ENCODE measurements at places on chromosomes 5 and 9. TPM values are rescaled to one million over a fixed set of nuclear protein-coding genes. Genes with fewer than 3 reads are reported as not detected.

DNA sequence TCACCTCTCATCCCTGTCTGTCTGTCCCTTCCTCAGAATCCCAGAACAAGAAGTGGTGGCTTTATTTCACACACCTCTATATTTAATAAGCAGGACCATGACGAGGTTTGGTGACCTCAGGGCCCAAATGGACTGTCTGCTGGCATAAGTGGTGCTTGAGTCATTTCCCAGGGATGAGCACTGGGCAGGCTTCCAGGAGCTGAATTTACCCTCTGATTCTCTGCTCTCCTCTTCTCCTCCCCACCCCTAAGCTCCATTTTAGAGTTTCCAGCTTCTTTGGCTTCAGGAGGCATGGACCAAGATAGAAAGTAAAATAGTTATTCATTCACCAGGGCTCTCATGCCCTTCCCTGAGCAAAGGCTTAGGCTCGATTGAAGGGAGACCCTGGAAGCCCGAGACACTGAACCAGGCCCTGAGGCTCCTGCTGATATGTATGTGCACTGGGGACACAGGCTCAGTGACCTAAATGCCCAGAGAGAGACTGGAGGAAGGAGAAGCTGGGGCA is 69.1 kb downstream of the PPARGC1B start:
- DNase-seq: peak; percentile 50

DNA sequence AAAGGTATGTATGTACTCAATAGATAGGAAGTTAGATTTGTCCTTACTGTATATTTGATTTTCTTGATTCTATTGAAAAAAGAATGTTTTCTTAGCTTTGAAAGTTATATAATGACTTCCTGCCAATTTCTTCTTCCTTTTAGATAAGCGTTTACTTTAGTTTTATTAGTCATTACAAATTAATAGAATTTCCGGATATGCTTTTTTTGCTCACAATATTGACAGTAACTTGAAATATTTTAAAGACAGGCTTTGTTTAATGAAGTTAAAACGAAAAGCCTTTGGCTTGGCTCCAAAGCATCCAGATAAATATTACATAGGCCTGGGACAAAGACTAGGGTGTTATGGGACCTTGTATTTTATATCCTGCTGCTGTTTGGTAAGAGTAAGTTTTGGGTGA is 49.5 kb downstream of the CWC27 start:
- no peak for DNase-seq

- no peak for DNase-seq
Observed at GRCh38 chr5:137379555-137380286, 119.4 kb downstream of the SPOCK1 start.

- DNase-seq: no peak
Observed at GRCh38 chr9:108783731-108784495, 71.9 kb downstream of the ACTL7B start.

GRCh38 chr5:80764786-80765185 is 110.0 kb upstream of the DHFR start:
- DNase-seq: no peak

DNA sequence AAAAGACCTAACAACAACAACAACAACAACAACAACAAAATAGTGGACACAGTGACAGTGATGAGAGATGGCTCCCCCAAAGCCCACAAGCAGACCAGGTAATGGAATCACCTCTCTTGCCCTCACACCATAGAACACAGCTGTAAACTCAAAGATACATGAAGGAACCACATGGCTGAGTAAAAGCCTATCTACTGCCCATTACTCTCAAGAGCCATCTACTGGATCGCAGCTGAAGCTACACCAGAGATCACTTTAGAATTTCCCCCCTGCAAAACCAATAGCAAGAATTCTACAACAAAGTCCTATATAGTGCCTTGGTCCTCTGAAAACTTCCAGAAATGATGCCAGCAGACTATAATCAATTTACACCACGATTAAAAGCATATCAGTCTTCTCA is 1537.6 kb upstream of the CDH9 start:
- no peak for DNase-seq

- no peak for DNase-seq
Observed at GRCh38 chr9:108588246-108588645, 267.5 kb downstream of the ACTL7B start.

- no peak for DNase-seq
Observed at GRCh38 chr5:39185761-39186160, 33.6 kb downstream of the FYB1 start.

- DNase-seq: no peak
Observed at GRCh38 chr9:104835161-104835560, 71.2 kb downstream of the NIPSNAP3B start.

- peak; percentile 35 for DNase-seq
Observed at GRCh38 chr5:96483878-96484277, 50.8 kb upstream of the PCSK1 start.

GRCh38 chr5:11704916-11705315 is 199.3 kb downstream of the CTNND2 start:
- no peak for DNase-seq

GRCh38 chr5:159459951-159460538 is 129.8 kb upstream of the IL12B start:
- no peak for DNase-seq

DNA sequence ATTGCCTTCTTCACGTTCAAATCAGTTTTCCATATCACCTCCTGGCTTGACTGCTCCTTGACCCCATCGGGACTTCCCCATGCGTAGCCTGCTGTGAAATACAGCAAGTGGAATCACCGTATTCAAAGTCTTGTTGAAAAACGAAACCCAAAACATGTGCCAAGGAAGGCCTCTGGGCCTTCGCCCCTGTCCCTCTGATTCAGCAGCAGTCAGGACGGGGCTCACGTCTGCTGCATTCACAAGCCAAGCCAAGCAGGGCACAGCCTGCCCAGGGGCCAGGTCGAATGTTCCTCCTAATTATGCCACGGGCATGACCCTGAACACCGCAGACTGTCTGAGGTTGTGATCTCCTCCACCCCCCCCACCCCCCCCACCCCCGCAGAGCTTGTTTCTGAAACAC is 960 bp upstream of the CTNND2 start:
- DNase-seq: no peak

DNA sequence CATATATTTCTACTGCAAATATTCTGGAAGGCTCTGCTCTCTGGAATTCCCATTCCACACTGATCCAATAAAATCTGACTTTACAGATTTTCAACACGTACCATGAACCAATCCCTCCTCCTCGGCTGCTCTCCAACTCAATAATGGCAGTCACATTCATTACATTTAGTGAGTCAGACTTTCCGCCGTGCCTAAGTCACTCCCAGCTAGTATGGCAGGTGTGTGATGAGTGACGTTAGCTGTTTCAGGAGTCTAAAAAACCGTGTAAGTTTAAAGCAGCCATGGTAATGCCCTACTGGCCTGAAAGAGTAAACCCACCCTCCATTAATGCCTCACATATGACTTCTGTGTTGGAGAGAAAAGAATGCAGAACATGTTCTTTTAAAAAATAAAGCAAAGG is 3.3 kb downstream of the FBN2 start:
- DNase-seq: no peak

- no peak for DNase-seq
Observed at GRCh38 chr9:135971892-135972291, 10.7 kb upstream of the UBAC1 start.

GRCh38 chr5:10328323-10328722 is 20.6 kb upstream of the CMBL start:
- DNase-seq: no peak

- DNase-seq: no peak
Observed at GRCh38 chr9:133919253-133920115, 72.6 kb downstream of the VAV2 start.

DNA sequence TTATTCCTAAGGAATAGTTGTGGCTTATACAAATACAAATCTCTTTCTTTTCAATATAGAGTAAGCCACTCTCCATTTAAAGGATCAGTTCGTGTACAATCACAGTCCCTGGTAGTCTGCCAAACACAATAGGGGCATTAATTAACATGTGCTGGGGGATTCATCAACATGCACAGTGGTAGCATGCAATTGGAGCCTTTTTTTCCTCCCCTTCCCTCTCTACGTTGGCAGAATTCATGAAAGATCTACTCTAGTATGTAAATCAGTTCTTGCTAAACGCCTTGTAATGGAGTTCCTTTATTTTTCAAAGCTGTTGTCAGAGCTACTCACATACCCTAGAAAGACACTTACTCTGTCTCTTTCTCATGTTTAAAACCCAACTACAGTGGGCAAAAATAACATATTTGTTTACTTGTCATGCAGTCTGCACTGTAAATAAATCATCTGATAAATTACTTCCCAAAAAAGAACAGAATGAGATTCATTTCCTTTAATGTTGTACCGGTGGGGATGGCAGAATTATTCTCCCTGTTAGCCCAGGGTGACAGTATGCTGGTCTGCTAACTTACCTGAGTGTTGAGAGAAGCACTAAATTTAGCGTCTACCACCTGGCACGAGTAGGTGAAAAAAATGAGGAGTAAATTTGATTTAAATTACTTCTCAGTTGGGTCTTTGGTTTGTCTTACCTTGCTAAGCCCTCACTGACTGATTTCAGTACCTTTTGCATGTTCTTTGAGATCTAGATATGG is 341.5 kb upstream of the CCNH start:
- no peak for DNase-seq

DNA sequence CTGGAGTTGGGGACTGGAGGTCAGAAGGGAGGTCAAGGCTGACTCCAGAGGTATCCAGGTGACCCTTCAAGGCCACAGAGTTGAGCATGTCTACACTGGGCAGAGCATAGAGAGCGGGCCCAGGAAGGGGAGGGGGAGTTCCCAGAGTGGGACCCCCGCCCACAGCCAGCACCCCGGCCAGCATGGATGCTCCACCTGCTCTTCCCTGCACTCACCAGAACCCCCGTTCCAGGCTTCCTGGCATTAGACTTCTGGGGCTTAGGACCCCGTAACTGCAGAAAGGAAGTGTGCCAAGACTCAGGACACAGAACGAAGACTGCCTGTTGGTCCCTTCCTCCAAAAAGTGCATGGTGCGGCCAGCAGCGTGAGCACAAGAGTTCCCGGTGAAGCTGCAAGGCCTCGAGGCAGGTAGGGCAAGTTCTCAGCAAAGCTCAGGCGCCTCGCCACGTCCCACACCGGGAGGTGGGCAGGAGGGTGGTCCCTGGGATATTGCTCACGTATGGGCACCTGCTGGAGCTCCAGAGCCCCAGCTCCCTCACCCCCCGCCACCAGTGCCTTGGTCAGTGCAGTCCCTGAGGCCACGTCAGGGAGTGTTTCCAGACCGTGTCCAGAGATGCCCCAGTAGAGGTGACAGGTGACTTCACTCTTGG is 13.8 kb downstream of the ABO start:
- DNase-seq: no peak

- no peak for DNase-seq
Observed at GRCh38 chr5:90054612-90055011, 354.9 kb downstream of the CETN3 start.

- no peak for DNase-seq
Observed at GRCh38 chr9:110623462-110624025, 44.0 kb upstream of the SVEP1 start.

GRCh38 chr9:120857481-120857880 is 14.8 kb upstream of the PSMD5 start:
- DNase-seq: no peak

- DNase-seq: no peak
Observed at GRCh38 chr9:112863214-112863613, 27.5 kb downstream of the SLC46A2 start.

DNA sequence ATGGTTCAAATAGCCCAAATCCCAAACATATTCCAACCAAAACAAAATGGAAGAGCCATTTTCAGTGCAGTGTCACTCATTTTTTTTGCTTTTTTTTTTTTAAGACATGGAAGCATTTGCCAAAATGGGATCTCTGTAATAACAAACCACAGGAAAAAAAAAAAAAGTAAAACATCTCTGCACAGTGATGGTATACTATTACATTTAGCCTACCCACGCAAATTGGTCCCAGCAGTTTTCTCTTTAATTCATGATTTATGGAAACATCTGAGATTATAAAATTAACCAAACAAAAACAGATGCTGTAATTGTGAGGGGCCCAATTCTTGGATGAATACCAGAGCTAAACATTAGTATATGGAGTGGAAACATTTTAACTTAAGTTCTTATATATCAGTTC is 566.6 kb downstream of the ZNF608 start:
- no peak for DNase-seq

DNA sequence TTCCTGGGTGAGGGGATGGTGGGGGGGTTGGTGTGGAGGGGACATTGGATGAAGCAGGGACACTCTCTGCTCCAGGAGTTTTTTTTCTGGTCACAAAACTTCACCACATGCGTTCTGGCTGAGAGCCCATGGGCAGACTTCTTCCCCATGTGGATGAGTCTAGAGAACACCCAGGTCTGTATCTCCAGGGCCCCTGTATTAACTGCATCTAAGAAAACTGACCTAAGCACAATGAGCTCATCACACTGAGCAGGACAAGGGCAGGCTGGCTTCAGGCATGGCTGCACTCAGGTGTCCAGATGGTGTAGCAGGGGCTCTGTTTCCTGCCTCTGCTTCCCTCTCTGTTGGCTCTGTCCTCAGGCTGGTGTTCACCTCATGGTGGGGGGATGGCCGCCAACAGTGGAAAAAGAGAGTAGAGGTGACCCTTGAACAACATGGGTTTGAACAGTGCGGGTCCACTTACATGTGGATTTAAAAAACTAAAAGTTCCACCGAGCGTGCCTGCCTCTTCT is 85.3 kb upstream of the STC2 start:
- no peak for DNase-seq

DNA sequence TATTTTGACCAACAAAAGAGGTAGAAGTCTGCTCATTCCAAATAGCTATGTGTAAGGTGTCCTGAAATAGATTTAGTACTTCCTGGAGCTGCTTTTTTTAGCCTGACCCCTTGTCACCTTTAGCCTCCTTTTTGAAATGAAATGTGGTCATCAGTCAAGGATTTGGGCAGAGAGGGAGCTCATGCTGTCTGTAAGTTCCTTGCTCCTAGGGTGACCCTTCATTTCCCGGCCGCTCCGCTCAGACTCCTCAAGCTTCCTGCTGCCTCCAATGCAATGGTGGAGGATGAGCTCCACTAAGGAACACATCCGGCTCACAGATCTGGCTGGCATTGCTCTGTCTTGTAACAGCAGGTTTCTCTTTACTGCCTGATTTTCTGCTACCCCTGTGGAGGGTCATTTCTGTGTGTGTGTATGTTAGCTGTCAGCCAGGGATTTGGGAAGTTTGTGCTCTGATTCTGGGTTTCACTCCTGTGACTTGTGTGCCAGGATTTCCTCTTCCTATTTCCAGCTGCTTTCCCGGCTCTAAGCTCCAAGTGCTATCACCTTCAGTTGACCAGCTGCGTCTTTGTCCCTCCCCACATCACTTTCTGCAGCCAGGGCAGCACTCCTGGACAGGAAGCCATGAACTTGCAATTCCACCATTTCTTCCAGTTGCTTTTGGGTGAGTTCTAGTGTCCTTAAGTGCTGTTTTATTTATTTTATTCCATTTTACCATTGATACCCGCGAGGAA is 265.9 kb downstream of the ICE1 start:
- no peak for DNase-seq

- no peak for DNase-seq
Observed at GRCh38 chr5:116626272-116626723, 51.7 kb upstream of the SEMA6A start.

The SKIC3 gene
- total RNA-seq: 72.6 TPM

The FYB1 gene
- not detected for total RNA-seq

The IL13 gene
- total RNA-seq: not detected

The GFRA3 gene
- total RNA-seq: 0.08 TPM

The ATP6V0E1 gene
- total RNA-seq: 178 TPM

The NDUFS6 gene
- total RNA-seq: 69.2 TPM

The OR1L4 gene
- total RNA-seq: not detected

The QRFP gene
- total RNA-seq: not detected

The SLC28A3 gene
- total RNA-seq: 0.75 TPM

The CCDC69 gene
- 3.1 TPM for total RNA-seq

The SKP2 gene
- total RNA-seq: 11.2 TPM

Measured in kidney epithelial cell (primary cell).